IMR-90 (cell line): ENCODE measurements at places on chromosomes 1 and 21. TPM values are rescaled to one million over a fixed set of nuclear protein-coding genes. Genes with fewer than 3 reads are reported as not detected.

GRCh38 chr1:11880911-11881748, 22.4 kb upstream of the NPPB start:
- no peak for DNase-seq
- H3K36me3 ChIP-seq, result no peaks in the 10 kb centered on the region
- H3K4me1 ChIP-seq, result no peaks in the 10 kb centered on the region
- no peak overlapping the region for H3K4me3 ChIP-seq
- no peak overlapping the region for H3K27ac ChIP-seq

- H3K36me3 ChIP-seq, result no peaks in the 10 kb centered on the region
- H3K4me3 ChIP-seq, result no peak overlapping the region
- no peak overlapping the region for H3K27ac ChIP-seq
- no peaks in the 10 kb centered on the region for H3K4me1 ChIP-seq
- no peak for DNase-seq
These were observed 41.4 kb upstream of the TNR start for GRCh38 chr1:175784831-175785230.

Gene CEP170
- total RNA-seq, result 151 and 196 TPM in 2 replicates

Gene AMIGO1
- total RNA-seq, result 1.4 and 1.6 TPM in 2 replicates

Gene CRYAA
- not detected in 2 replicates for total RNA-seq

DNA sequence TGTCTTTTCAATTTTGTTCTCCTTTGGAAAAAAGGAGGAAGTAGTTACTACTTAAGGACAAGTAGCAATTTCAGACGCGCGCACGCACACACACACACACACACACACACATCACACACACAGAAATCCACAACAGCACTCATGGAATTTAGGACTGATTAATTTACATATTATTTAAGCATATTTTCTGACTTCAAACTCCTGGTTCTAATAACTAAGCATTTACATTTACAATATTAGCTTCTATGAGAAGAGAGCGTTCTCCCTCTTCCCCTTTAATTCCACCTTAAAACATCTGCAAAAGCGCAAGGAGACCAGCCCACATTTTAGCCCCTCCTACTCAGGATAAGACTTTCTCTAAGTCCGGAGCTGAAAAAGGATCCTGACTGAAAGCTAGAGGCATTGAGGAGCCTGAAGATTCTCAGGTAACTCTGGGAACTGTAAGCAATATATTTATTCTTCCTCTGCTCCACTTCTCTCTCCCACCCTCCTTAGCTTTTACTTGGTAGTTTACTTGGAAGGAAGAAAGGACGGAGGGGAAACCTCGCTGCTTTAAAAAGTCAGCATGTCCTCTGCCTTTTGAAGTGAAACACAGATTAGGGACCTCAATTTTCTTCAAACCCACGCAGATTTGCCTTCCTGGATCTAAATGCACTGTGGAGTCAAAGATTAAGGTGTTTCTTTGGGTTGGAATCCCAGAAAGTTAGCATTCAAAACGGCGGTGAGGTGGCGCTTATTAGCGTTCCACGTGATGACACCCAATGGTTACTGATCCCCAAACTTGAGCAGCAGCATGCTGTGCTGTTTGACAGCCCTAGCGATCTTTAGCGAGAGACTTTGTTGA, at the start of gene PLA2G4A:
Gene PLA2G4A (plus strand): TSS at position 339 of the 844 bp plus-strand sequence. CDS start 25,406 bp downstream, outside the sequence.
- no peaks in the 10 kb centered on the region for H3K27me3 ChIP-seq
- H3K4me3 ChIP-seq, result peak within 1 kb of the TSS; percentile 67
- no peaks in the 10 kb centered on the region for H3K36me3 ChIP-seq
- H3K4me1 ChIP-seq, result no peaks in the 10 kb centered on the region

DNA sequence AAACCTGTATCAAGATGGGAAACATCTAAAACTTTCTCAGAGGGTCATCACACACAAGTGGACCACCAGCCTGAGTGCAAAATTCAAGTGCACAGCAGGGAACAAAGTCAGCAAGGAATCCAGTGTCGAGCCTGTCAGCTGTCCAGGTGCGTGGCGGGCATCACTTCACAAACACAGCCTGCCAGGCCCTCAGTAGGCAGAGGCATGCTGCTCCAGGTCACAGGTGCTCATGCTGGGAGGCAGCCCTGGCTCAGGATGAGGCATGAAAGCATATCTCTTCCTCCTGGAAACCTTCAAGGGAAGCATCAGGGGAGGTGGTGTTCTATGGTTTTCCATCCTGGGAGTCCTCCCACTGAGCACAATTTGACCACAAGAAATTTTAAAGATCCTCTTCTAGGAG, 6.3 kb downstream of the CD2 start:
- no peaks in the 10 kb centered on the region for H3K4me1 ChIP-seq
- H3K36me3 ChIP-seq, result no peaks in the 10 kb centered on the region
- H3K4me3 ChIP-seq, result no peak overlapping the region
- DNase-seq, result no peak

- no peaks in the 10 kb centered on the region for H3K27me3 ChIP-seq
- no peak for DNase-seq
These were observed 66.1 kb downstream of the GPATCH2 start for GRCh38 chr1:217564833-217565232.
